ENCODE measurements at places on chromosomes 13 and 19. TPM values are rescaled to one million over a fixed set of nuclear protein-coding genes. Genes with fewer than 3 reads are reported as not detected.

HAUS5 gene
- total RNA-seq, result 7.7 TPM

ZNF121 gene
- total RNA-seq, result 47.1 TPM

DNMT1 gene
- 107 TPM for total RNA-seq

CASP14 gene
- total RNA-seq, result not detected

UPF1 gene
- 59.8 TPM for total RNA-seq

PSG6 gene
- total RNA-seq, result not detected

SBSN gene
- total RNA-seq, result not detected

ZNF304 gene
- total RNA-seq, result 8.2 TPM

DCLK1 gene
- total RNA-seq, result 3.5 TPM

BCAM gene
- 27.0 TPM for total RNA-seq

EEF1AKMT1 gene
- 9.3 TPM for total RNA-seq

POMP gene
- total RNA-seq, result 191 TPM

GRK1 gene
- total RNA-seq, result not detected

CBY2 gene
- not detected for total RNA-seq

ERICH4 gene
- total RNA-seq, result not detected

NOTCH3 gene
- 0.22 TPM for total RNA-seq

FFAR2 gene
- not detected for total RNA-seq
